ENCODE measurements at places on chromosomes 3 and 15.

GRCh38 chr15:90037511-90037860 is 36.4 kb downstream of the ZNF710 start:
- DNase-seq: peak; percentile 12

DNA sequence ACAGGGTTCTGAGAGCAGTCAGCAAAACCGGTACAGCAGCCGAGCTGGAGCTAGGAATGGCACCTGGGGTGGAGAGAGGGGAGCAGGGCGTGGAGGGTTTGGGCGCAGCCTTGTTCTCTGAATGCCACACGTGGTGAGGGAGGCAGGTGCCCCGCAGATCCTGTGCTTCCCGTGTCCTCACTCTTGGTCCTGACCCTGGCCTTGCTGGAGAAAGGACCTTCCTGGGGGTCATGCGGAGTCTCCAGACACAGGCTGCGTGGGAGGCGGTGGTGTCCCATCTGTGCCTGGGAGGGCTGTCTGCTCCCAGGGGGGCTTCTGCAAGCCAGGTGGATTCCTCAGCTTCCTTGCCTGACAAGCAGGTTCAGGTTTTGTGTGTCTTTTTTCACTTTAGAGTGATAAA is 244.7 kb upstream of the LYSMD4 start:
- no peak for DNase-seq

GRCh38 chr3:176378789-176379188 is 818.5 kb downstream of the TBL1XR1 start:
- DNase-seq: no peak

- DNase-seq: no peak
Observed at GRCh38 chr15:31222773-31223341, 103.8 kb upstream of the KLF13 start.

DNA sequence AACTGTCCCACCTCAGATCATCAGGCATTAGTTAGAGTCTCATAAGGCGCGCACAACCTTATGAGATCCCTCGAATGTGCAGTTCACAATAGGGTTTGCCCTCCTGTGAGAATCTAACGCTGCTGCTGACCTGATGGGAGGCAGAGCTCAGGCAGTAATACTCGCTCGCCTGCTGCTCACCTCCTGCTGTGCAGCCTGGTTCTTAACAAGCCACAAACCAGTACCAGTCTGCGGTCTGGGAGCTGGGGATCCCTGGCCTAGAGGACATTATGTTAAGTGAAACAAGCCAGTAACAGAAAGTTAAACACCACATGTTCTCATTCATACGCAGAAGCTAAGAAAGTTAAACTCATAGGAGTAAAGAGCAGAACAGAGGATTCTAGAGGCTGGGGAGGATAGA is 47.0 kb downstream of the MAP3K13 start:
- DNase-seq: no peak

GRCh38 chr15:99439524-99439835 is 126.3 kb upstream of the MEF2A start:
- DNase-seq: no peak

- DNase-seq: no peak
Observed at GRCh38 chr3:41661796-41662195, 300.1 kb downstream of the ULK4 start.

DNA sequence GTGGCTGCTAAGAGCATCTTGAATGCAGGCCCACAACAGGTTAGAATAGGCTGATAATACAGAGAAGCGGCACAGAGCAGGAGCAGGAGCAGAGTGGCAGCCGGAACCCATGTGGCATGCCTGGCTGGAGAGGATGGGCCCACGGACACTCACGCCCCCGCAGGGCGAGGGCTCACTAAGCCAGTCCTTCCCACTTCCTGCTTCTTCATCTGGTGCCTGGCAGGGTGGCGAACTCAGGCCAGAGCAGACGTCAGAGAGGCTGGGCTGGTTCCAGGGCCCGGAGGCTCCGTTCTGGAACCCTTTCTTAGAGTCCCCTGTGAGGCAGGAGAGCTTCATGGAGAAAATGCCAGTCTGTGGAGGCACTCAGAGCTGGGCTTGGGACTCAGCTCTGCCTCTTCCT is 195.1 kb downstream of the NTRK3 start:
- DNase-seq: no peak

DNA sequence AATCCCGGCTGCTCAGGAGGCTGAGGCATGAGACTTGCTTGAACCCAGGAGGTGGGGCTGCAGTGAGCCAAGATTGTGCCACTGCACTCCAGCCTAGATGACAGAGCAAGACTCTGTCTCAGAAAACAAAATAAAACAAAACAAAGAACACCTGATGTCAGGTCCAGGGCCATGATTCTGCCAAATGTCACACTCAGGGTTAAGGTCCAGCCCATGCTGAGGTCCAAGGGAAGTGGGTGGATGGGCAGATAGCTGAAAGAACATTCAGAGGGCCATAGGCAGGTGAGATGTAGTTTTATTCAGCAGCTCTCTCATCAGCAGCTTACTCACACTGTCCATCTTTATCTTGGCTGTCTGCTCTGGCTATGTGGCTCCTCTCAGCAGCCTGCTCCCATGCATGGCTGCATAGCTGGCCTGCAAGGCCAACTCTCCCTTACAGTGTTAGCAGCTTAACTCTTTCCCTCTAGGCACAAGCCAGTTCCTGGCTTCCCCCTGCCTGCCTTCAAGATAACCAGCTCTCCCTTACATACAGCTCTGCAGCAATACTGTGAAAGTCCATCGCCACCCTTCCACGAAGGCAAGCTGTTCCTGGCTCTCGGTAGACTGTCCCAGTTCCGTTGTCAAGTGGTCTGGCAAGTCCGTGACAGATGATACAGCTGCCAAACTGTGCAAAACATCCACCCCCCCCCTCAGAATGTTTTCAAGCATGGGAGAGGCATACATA is 62.4 kb upstream of the SIAH2 start:
- no peak for DNase-seq

- DNase-seq: no peak
Observed at GRCh38 chr15:91973481-91973880, 120.0 kb downstream of the SLCO3A1 start.

DNA sequence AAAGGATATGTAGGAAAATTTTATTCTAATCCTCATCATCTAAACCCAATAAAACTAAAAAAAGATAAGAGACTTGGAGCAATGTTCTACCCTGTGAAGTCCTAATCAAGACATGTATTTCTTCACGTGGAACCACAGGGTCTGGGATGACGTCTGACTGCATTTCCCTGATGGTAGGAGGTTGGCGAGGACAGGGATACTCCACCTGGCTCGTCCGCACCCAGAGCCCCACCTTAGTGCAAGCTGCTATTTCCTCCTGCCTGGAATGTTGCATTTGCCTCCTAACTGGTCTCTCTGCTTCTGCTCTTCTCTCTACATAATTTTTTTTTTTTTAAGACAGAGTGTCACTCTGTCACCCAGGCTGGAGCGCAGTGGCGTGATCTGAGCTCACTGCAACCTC is 57.7 kb upstream of the RASGRP1 start:
- no peak for DNase-seq

- DNase-seq: no peak
Observed at GRCh38 chr15:26971271-26972018, 464 bp downstream of the GABRG3 start.
